ENCODE measurements at places on chromosomes 16 and 17. TPM values are rescaled to one million over a fixed set of nuclear protein-coding genes. Genes with fewer than 3 reads are reported as not detected.
A peak's percentile ranks its signal among the peaks of the same experiment; 100 is the strongest.

DNA sequence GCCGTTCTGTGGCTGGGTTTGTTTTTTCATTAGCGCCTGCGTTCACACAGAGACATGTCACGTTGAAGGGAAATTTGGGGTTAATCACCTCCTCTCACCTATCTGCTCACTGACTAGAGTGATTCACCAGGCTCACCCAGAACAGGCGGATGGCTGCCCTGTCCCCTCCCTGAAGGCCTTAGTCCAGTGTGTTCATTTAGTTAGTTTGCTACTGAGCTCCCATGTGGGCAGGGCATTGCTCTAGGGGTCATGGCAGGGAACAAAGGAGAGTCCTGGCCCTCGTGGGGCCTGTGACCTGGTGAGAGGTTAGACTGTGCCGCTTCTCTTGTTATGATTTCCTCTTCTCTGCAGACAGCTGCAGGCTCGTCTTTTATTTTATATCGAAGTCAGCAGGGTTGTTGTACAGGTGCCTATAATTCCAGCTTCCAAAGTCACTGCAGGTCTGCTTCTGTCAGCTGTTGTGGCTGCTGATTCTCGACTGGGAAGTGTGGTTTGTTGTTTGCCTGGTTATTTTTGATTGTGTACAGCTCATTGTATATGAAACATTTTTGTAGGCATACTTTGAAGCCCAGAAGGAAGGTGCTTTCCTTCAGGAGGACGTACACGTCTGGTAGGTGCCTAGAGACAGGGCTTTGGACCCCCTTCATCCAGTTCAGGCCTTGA is 73.4 kb upstream of the GSE1 start:
- no peak for DNase-seq

PKMYT1 gene
- polyA plus RNA-seq: 2.7 TPM

GRCh38 chr17:75558666-75559530 is 28.7 kb upstream of the MYO15B start:
- DNase-seq: no peak

DNA sequence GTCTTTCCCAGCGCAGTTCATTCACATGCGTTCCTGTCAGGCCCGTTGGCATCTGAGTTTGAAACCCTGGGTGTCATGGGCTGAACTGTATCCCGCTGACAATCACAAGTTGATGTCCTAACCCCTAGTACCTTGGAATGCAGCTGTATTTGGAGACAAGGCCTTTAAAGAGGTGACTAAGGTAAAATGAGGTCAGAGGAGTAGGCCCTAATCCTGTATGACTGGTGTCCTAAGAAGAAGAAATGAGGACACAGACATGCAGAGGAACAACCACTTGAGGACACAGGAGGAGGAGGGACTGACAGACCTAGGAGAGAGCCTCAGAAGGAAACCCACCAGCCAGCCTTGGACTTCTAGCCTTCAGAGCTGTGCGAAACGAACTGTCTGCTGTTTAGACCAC is 33.1 kb downstream of the TRPV2 start:
- no peak for DNase-seq

LRRC75A gene
- 1.7 TPM for polyA plus RNA-seq

- peak; percentile 58 for DNase-seq
These were observed 1062.7 kb upstream of the EEF2KMT start for GRCh38 chr16:6160303-6160702.

HMOX2 gene
- 45.7 TPM for polyA plus RNA-seq

Measured in fibroblast of lung (primary cell).